Body of pancreas (tissue), 4 donors: ENCODE measurements at places on chromosomes 6 and 20. TPM values are rescaled to one million over a fixed set of nuclear protein-coding genes. Genes with fewer than 3 reads are reported as not detected.

DNA sequence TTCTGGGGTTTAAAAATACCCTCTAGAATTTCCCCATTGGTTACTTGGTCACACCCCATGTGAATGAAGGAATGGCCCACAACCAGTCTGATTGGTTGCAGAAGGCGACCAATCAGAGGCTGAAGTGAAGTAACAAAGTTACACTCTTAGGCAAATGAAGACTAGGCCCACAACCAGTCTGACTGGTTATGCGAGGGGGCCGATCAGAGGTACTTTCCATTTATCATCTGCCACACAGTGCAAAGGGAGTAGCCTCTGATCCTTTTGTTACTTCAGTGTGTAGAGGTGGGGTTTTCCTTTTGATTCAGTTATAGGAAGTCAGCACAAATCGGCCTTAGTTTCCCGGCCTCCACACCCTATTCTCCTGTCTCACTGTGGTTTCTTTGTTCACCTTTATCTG is 61.2 kb upstream of the SGK1 start:
- peak; percentile 84 for DNase-seq

DNA sequence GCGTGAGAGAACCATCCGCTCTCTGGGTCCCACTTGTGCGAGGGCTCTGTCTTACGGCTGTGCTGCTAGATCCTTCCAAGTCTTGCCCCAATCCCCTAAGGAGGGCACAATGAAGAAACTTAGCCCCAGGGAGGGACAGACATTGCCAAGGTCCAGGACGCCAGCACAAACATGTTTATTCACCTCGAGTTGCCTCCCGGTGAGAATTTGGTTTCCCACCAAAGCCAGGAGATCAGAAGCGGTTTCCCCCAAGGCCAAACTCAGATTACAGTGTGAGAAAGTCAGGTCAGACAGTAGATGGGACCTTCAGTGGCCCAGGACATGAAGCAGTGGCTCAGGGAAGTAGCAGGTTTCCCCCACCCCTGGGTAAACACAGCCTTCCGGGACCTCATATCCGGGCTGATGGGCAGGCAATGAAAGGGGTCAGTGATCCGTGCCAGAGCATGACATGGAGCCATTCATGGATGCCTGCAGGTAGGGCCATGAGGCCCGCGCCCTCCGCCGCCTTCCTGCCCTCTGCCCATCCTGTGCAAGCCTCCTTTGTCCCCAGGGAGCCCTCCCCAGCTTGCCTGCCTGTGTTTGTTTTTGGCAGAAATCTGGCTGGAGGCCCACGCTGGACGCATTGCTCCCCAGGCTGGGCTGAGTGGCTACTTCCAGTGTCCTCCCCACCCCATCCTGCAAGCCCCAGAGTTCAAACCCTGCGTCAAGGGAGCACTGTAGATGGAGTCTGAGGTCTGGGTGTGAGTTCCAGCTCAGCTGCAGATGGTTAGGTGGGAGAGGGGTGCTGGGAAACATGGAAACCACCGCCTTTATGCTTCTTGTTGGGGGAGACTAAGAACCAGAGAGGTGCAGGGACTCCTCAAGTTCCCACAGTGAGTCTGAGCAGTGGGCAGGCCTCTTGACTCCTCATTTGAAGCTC is 2.0 kb downstream of the BPIFB2 start:
- DNase-seq, result peak; percentile 10

DNA sequence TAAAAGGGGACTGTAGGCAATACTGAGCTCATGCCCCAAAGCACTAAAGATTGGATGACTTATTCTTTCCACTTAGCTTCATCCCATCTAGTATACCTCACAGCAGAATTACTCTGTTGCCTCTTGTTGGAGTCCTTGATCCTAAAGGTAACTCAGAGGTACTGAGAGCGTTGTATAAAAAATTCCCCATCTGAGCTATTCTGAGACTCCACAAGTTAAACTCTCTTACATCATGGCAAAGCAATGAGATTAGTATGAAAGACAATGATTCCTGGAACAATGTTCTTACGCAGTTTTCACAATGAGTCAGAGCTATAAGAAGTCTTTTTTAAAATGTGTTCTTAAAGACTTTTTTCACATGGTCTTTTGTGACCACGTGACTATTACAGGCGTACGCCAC is 370.1 kb downstream of the ADGRB3 start:
- DNase-seq, result no peak

Gene ETV7
- 0.78 TPM for total RNA-seq

Gene EPHA7
- 0.26 TPM for total RNA-seq

Gene LRFN2
- total RNA-seq, result not detected

DNA sequence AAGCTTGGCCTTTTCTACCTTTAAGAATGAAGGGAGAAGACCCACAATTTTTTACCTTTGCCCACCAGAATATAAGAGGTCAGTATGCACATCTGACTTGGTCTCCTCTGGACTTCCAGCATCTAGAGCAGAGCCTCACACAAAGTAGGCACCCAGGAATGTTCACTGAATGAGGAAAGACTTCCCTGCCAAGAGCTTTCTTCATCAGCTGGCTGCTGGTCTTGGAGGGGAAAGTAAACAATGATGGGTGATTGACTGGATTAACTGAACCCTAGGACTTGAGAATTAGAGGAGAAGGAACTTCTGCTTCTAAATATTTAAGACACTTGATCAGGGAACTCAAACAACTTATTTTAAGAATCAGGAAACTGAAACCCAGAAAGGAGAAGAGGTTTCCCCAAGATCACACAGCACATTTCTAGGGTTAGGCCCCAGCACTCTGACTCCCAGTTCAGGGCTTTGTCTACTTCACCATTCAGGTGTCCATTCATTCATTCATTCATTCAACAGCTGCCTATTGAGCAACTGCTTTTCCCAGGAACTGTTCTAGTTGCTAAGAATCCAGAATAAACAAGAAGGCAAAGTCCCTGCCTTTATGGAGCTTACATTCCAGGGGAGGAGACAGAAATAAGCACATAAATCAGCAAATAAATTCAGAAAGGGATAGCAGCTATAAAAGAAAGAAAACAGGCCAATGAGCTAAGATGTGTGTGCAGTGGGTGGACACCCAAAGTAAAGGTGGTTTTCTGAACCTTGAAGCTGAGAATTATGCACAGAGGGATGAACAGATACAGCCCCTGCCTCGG is 216.9 kb upstream of the LRFN2 start:
- DNase-seq, result no peak

GRCh38 chr20:61233590-61233989 is 18.5 kb upstream of the CDH4 start:
- no peak for DNase-seq

DNA sequence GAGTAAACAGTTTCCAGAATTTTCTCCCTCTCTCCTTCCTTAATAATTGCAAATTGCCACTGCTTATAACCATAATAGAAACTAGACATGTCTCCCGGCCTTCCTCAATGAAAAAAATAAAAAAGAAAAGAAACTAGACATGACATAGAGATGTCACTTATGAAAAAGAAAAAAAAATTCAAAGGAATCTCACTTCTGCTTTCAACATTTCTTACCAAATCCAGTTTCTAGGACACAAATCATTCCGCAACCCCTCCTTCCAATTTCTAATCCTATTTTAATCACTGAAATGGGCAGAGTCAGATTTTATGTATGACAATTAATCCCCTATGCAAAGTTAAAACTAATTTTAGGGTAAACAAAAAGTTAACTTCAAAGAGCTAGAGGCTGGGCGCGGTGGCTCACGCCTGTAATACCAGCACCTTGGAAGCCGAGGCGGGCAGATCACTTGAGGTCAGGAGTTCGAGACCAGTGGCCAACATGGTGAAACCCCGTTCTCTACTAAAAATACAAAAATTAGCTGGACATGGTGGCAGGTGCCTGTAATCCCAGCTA is 40.1 kb upstream of the EEF1A1 start:
- DNase-seq, result no peak

GRCh38 chr6:168128006-168128630 is 49.1 kb upstream of the FRMD1 start:
- no peak for DNase-seq

- DNase-seq, result no peak
These were observed 31.6 kb upstream of the CD93 start for GRCh38 chr20:23117738-23118137.

Gene BMP7
- not detected for total RNA-seq

Gene ATP5F1E
- total RNA-seq, result 16.2 TPM

DNA sequence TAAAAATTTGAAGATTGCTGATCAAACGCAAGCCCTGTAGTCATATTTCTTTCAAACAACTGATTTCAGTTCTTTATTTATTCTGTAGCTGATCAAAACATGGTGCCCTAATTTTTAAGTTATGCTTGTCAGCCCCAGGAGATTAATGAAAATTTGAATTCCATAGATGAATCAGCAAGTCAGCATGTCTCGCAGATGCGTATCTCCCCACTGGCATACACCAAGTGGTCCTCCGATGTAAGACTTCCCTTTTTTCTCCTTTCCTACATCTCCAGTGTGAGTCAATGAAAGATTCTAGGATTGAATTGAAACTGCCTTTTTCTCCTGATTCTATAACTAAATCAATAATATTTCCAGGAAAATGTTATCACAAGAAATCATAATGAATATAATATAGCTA is 539.6 kb upstream of the NOX3 start:
- no peak for DNase-seq

Gene NELFCD
- 45.9 TPM for total RNA-seq

Gene ATP9A
- 16.8 TPM for total RNA-seq

- no peak for DNase-seq
These were observed 146.2 kb downstream of the TBX18 start for GRCh38 chr6:84618046-84618752.

DNA sequence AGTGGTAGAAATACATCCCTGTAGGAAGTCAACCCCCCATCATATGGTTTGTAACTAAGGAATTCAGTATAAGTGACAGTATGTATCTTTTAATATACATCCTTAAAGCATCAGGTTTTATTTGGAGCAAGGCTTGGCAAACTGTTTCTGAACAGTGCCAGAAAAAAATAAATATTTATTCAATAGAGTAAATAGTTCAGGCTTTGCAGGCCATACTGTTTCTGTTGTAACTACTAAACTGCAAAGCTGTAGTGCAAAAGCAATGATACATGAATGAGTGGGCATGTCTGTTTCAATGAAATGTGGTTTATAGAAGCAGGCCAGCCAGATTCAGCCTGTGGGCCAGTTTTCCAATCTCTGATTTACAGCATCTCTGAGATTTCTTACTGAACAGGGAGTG is 977 bp downstream of the MEI4 start:
- DNase-seq, result no peak

DNA sequence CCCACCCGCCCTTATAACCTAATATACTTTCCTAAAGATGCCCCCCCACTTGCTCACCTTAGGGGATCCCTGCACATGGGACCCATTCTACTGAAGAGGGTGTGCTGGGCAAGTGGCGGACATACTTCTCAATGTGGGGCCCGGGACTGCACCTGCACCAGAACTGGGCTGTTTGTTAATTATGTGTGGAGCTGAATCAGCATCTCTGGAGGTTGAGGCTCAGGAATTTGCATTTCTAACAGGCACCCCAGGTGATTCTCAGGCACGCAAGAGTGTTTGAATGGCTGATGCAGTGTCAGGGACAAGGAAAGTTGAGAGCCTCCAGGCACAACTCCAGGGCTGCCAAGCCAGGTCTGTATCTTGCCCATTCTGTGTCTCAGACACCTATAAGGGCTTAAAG is 8.9 kb upstream of the PTPRT start:
- DNase-seq, result no peak
